ENCODE measurements at places on chromosomes 12 and 14.

DNA sequence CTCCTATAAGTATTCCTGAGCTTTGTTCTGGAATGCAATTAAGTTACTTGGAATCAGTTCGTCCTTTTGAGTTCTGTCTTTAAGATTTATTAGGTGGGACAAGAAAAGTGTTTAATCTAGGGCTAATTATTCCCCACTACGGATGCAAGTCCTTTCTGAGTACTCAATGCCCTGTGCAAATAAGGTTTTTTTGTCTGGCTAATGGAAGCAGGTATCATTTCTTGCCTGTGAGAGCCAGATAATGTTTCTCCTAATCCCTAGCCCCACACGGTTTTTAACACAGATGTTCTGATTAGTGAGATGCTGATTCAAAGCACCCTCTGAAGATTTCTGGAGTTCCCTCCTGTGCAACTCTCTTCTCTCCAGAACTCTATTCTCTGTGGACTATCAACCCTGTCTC lies 296.6 kb upstream of the PRICKLE1 start:
- no peak for DNase-seq

GRCh38 chr14:24312736-24313507 lies 1.6 kb downstream of the LTB4R start:
- no peak for DNase-seq

DNA sequence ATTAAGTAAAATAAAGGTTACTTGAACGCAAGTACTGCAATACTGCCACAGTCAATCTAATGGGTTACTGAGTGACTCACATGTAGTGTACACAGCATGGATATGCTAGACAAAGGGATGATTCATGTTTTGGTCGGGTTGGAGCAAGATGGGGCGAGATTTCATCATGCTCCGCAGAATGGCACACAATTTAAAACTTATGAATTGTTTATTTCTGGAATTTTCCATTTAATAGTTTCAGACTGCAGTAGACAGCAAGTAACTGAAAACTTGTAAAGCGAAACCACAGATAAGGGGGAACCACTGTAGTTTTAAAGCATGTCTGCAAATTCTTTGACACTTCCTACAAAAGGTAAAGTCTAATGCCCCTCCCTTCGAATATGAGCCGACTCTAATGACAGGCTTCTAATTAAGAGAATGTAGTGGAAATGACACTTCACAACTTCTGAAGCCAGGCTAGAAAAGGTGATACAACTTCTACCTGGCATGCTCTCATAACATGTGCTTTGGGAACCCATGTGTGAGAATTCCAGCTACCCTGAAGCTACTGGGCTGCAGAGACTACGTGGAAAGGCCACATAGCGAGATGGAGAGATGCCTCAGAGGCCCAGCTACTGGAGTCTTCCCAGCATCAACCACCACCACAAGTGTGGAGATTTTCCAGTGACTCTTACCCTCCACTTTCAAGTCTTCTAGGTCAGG lies 13.9 kb upstream of the TCP11L2 start:
- DNase-seq, result peak; percentile 9

GRCh38 chr12:43807386-43807785 lies 1.3 kb upstream of the TWF1 start:
- DNase-seq, result no peak

DNA sequence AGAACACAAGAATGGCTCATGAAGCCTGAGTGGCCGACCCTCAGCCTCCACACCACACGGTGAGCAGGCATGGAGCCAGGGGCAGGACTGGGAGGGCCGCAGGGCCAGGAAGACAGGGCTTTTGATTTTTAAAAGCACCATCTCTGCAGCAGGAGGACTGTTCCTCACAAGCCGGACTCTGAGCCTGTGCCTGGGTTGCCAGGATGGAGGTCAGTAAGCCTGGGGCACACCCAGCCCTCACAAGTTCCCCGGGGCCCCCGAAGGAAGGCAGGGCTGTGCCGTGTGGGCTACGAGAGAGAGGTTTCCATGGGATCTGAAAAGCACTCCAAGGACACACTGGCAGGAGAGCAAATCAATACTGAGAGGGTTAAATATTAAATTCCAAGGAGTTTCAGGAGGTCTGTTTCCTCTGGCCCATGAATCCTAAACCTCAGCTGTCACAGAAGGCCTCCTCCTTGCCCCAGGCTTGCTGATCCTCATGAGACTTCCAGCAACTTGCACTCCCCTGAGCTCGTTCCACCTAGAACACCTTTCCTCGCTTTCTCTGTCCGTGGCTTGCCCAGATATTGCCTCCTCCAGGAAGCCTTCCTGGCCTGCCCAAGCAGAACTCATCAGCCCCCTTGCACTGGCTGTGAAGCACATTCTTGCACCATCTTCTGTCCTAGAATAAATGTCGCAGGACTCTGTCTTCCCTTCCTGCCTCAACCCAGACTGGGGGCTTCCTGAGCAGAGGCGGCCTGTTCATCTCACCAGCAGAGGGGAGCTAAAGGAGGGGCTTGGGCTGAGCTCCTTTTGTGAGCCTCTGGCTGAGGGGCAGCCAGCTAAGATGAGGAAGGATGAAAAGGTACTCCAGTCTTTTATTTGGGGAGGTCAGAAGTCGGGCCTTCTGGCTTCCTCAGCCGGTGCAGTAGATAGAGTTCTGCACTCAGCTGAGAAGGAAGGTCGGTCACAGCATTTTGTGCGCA lies 64.6 kb downstream of the CCDC88C start:
- DNase-seq, result no peak

GRCh38 chr14:59481871-59482540 lies 2.2 kb downstream of the L3HYPDH start:
- no peak for DNase-seq

DNA sequence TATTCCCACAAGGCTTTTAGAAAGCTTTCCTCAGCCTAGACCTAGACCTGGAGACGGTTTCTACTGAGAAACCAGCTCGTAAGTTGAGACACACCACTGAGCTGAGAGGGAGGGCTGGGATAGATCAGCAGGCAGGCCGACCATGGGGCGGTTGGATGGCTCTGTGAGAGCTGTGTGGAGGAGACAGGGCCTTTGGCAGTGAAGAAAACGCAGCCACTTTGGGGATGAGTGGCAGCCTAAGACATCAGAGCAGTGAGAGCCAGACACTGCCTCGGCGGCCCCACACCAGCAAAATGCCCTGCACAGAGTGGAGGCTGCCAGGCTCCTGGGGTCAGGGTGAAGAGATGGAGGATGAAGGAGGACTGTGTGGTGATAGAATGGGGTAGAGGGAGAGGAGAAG lies 46.0 kb downstream of the CACNA2D4 start:
- no peak for DNase-seq

DNA sequence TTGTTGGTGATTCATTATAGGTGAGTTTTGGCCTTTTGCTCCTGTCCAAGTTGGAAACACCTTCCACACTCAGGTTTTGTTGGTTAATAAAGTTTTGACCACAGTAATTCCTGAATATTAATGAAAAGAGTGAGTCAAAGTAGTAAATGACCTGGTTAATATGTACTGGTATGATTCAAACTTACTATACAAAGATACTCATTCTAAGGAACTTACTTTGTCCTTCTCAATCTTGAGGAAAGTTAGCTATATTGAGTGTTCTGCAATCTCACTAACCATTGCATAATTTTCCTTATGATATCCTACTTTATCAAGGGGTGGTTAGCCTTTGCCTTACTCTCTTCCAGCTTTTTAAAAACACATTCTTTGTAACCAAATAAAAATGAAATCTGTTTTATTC lies 20.9 kb upstream of the HECTD1 start:
- DNase-seq, result no peak

DNA sequence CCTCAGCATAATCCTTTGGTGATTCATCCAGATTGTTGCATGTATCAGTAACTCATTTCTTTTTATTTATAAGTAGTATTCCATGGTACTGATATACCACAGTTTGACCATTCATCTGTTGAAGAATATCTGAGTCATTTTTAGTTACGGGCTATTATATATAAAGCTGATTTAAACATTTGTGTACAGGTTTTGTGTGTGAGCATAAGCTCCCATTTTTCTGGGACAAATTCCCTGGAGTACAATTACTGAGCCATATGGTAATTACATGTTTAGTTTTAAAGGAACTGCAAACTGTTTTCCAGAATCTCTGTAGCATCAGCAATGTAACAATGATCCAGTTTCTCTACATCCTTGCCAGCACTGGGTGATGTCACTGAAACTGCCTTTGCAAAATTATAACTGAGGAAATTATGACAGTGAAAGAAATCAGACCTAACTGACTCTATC lies 236.2 kb upstream of the KRR1 start:
- no peak for DNase-seq

DNA sequence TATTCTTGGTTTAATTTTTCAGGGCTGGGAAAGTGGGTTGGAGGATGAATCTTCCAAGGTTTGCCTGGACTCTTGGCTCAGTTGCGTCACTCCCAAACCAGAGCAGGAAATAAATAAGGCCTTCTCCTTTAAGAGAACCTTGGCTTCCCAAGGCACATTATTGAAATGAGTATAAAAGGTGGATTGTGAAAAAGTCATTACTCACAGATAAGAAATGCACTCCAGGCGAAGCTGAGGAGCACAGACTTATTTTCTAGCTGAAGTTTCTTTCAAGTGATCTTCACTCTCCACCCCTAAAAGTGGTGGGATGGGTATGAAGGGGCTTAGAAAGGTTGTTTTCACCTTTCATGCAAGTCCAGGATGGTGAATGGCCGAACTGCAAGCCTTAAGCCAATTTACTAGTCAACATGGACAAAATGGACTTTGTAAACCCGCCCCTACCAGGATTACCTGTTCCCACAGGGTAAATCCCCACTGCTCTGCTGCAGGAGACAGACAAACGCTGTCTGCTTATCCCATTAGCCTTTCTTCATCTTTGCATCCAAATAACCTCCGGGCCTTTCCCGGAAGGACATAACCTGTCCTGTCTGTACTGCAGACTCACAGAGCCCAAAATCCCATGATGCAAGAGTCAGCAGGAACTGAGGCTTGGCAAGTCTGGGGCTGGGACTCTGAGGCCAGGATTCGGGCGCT lies 207.6 kb downstream of the BCL11B start:
- no peak for DNase-seq

DNA sequence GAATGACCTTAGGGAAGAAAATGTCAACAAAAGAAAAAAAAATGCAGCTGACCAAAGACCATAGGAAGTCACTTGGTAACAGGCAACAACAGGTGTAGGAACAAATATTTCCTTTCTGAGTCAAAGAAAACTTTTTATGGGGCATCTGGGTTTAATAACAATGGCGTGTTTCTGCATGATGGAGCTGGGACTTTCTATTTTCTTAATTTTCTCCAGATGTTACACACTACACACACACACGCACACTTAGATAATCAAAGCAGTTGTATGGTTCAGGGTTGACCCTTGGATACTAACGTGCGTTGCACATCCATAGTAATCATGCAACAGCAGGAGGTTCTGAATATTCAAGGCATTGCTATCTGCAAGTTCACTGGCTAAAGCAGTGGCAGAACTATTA lies 47.9 kb upstream of the NTF3 start:
- DNase-seq, result no peak

GRCh38 chr14:103408491-103409155 lies 23.4 kb downstream of the MARK3 start:
- DNase-seq, result no peak

DNA sequence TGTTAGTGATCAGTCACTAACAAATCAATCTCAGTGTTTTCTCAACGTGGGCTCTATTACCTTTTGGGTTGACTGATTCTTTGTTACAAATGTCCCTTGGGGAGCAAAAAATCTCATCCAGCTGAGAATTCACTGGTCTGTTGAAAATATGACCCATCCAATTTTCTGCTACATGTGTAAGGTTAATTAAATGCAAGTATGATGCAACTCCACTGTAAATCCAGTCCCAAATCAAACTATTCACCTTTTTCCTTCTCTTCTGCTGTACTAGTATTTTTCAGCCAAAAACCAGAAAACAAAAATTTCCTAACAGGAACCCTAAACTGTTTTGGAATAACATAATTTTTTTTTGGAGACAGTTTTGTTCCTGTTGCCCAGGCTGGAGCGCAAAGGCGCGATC lies 2.2 kb downstream of the ERH start:
- no peak for DNase-seq

DNA sequence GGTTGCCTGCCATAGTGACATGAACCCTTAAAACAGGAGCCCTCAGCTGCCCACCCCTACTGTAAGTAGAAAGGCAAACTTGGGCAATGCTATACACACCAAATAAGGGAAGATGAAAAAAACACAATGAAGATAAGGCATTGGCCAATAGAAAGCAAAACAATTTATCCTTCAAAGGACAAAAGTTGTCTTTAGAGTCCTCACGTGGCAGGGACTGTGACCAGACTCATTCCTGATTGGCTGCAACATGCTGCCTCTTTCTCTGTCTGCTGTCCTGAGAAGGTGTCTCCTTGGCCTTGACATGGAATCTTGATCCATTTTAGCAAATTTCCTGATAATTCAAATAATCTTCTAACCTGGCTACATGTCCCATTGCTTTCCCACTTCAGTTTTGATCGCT lies 131.9 kb downstream of the GPR135 start:
- no peak for DNase-seq

DNA sequence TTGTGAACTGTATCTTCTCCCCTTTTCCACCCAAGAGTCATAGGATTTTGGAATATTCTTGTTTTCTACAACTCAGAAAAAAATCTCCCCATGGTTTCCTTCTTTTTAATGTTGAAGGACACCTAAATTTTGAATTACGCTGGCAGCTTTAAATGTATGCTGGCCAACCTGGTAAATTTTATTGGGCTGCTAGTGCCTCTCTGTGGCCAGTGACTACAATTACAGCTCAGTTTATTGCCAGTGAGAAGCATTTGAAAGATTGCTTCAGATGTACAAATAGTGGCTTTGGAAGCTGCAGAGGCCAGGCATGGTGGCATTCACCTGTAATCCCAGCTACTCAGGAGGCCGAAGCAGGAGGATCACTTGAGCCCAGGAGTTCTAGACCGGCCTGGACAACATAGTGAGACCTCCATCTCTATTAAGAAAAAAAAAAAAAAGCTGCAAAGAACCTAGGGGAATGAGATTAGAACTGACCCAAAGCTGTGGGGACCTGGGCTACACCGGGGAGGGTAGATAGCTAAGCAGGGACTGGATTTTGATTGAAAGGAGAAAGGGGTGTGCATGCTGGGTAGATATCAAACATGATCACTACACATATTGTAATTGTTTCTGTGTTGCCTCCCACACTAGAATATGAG lies 7.6 kb upstream of the RAB21 start:
- no peak for DNase-seq
